ENCODE measurements at places on chromosomes 3 and 15.

DNA sequence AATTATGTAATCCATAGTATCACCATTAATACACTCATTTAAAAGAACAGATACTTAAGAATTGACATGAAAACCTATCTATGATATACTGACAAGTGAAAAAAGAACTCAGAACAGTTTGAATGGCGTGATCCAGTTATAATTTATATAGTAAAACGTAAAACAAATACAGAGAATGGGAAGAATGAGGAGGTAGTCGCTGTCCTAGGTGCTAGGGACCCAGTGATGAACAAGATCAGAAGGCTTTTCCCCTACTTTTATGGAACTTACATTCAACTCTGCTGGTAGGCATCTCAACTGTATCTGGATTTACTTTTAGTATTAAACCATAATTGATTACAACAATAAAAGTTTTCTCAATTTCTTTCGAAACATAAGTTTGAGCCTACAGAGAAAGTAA lies 31.8 kb downstream of the GSK3B start:
- DNase-seq = no peak

DNA sequence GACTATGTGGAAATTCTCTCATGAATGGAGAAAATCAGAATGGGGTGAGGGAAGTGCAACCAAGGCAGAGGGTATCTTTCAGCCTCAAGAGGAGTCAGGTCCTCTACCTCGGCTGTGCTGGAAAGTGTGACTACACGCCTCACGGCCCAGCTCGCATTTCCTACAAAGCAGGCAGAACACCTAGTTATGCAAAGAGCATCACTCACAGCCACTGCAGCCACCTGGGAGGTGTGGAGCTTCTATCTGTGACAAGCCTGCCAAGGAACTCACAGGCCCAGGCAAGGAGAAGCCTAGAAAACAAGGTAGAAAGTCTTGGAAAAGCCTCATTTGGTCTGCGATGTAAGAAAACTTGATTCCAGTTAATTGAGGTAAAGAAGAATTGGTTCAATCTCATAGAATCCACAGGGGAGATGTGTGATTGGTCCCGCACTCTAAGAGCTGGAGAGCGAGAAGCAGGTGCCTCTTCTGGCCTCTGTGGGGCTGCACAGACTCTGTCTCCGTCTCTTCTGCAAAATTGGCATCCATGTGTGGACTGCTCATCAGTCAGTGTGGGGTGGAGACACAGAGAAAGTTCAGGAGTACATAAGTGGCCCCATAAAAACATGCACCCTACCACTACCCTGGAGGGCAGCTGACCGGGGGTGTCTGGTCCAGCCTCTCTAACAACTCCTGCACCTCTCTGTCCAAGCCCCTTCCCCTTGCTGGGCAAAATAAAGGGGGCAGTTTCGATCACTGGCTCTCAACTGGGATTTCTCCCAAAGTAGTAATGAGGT lies 76.8 kb downstream of the TAMM41 start:
- DNase-seq = no peak

DNA sequence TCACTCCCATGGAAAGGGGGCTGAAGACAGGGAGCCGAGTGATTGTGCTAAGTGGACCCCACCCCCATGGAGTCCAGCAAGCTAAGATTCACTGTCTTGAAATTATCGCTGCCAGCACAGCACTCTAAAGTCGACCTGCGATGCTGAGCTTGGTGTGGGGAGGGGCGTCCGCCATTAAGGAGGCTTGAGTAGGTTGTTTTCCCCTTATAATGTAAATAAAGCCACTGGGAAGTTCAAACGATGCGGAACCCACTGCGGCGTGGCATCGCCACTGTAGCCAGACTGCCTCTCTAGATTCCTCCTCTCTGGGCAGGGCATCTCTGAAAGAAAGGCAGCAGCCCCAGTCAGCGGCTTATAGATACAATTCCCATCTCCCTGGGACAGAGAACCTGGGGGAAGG lies 10.9 kb upstream of the SRGAP3 start:
- no peak for DNase-seq

DNA sequence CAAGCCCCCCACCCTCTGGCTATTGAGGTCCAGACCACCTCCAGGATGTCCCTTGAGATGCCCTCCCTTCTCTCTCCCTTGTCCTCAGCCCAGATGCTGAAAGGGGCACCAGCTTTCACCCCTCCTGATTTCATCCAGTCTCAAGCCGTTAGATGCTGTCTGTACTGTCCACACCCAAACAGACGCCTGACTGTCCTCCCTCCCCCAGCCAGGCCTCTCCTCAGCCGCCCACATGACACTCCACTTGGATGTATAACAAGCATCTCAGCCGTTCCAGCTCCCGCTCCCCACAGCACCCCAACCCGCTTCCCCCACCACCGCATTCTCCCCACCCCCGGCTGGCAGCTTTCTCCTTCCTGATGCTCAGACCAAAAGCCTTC lies 25.0 kb upstream of the CYP11A1 start:
- no peak for DNase-seq

DNA sequence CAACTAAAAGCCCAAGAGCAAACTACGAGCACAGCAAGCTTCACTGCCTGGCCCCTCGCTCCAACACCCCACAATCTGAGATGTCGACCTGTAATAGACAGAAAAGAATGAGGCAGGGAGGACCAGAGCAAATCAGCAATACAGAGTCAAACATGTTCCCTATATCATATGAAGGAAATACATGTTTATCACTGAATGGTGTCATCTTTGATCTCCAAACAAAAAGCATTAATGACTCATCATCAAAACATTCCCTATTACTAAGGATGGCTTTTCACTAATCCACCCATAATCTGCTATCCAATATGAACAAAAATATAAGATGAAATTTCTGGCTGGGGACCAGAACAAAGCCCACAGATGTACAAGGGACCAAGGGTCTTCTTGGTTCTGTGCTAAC lies 34.7 kb downstream of the MYO5A start:
- DNase-seq = no peak

DNA sequence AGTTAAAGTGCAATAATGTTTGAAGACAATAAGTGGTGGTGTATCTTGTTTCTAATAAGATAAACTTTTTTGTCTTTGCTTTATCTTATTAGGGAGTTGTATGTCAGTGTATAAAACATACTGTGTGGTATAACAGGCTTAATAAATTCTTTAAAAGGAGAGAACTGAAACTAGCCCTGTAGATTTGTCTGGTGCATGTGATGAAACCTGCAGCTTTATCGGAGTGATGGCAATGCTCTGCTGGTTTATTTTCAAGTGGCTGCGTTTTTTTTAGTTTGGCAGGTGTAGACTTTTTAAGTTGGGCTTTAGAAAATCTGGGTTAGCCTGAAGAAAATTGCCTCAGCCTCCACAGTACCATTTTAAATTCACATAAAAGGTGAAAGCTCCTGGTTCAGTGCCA lies 2.7 kb downstream of the RPL15 start:
- no peak for DNase-seq

All from immature natural killer cell (primary cell).